Activated CD4-positive, alpha-beta T cell treated with anti-CD3 and anti-CD28 coated beads for 1 hour (primary cell): ENCODE measurements at places on chromosomes 4 and X.

DNA sequence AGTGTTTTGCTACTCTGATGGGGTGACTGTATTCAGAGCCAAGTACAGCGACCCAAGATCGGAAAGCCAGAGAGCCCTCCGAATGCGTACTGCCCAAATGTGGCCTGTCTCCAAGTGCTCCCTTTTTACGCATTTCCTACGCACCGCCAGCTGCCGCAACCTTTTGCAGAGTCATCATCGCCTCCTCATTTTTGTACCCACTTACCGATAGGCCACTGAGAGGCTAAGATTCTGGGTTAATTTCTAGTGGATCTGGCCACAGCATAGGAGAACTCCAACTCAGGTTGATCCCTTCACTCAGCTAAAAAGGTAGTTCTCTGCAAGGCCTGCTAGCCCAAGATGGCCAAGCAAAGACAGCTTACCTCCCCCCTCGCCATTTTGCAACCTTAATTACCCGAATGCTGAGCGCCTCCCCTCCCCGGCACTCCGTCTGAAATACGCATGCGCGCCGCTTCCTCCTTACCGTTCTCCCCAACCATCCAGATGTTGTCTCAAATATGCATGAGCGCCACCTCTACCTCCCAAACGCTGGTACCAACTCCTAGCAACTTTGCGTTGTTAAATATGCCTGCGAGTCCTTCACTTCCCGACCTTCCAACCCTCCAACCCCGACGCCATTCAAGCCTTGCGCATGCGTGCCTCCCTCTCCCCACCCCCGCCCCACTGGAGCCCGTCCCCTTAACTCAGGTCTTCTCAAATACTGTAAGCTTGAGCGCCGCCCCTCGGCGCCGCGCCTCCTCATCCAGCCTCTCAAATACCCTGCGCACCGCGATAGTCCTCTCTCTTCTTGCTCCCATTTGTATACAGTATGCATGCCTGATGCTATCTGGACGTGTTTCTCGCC is 11.8 kb upstream of the ZCCHC13 start:
- peak; percentile 69 for DNase-seq

- DNase-seq, result peak; percentile 13
Observed at GRCh38 chrX:86148024-86148511, at the start of gene DACH2. DACH2 (plus strand) TSS chrX:86148451.

DNA sequence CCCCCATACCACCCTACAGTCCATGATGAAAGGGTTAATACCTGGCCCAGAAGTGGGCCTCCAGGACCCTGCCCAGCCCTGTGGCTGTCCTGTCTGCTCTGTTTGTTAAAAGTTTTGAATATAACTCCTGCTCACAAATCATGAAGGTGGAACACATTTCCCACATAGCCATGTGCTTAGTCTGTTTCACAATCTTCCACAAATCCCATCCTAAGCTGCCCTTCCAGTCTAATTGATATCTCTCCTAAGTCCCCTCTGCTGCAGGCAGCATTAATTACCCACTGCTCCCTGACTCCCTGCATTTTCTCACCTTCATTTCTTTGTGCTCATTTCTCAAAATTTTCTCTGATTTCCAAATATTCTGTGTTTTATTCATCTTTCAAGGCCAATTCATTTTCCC is 142.6 kb downstream of the AASDH start:
- DNase-seq, result no peak

DNA sequence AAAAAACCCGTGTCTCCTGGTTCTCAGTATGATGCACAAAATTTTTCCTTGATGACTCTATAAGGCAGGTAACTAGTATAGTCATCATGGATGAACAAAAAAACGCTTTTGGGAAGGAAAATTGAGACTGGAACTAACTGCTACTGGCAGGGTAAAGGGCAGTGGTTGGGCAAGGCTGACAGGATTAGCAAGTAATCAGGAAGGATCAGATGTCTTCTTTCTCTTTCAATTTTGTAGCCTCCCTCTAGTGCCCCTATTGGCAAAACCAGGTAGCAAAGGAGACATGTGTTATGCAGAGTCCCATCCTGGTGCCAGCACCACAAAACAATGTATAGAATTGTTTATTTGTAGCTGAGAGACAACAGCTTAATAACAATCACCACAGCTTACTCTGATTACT is 12.8 kb upstream of the SLITRK4 start:
- no peak for DNase-seq

DNA sequence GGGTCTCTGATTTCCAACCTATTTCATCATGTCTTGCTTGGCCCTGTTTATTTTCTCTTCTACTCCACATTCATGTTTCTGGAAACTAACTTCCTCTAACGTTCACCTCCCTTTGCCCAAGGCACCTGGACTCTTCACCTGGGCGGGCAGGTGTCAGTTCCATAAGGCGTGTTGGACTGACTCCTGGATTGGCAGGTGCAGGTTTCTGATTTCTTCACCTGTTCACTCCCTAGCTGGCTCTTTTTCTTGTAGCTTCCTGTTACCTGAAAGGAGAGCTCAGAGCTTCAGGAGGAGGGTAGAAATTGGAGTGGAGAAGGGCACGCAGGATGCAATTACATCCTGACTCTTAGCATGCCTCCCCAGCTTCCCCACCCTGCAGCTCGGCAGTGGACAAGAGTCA is 350.8 kb upstream of the KLF3 start:
- DNase-seq, result no peak

DNA sequence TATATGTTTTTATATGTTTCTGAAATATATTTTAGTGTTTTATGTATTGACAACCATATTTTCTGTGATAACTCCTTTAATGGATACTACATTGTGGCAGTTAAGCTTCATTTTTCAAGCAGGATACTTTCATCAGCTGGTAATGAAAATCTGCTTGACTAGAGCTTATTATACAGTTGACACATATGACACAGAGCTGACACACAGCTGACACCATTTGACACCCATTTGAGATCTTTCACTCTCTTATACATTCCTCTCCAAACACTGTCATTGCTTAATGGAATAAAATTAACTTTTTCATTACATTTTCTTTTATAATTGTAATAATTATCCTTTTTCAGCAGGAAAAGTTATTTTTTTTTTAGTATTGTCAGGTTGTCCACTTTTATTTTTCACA is 561.1 kb upstream of the NDST4 start:
- DNase-seq, result no peak

DNA sequence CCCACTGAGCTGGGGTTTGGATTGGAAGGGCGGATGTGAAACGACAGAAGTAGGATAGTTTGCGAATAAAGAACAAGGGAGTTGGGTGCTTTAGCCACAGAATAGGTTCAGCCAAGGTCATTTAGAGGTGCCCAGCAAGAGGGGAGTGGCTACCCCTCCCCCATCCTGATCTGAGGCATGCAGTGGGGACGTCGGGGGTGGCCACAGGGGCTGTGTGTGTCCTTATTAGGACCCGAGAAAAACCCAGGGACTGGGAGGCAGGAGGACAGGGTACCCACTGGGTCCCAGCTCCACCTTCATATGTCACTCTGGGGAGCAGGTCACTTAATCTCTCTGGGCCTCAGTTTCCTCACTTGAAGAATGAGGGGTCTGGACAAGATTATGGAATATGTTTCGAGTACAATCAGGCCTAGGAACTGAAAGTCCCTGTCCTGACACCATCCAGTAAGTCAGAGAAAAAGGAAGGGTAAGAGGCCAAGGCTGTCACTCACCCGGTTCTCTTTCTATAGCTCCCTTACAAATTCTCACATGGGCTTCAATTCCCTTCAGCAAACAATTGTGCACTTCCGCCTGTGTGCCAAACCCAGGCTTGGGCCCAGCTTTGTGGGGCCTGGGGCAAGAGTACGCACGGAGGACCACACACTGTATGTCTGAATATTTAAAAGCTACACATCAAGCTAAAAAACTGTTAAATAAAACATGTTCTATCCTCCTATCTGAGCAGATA is 4.2 kb upstream of the NYX start:
- no peak for DNase-seq
